Stimulated activated CD8-positive, alpha-beta memory T cell treated with anti-CD3 and anti-CD28 coated beads, Interleukin-4, amount 100 ng/mL, for 1 hour (primary cell): ENCODE measurements at places on chromosomes 16 and 17.

- no peak for DNase-seq
These were observed 8.1 kb downstream of the MRPL58 start for GRCh38 chr17:75020331-75021110.

GRCh38 chr16:56763291-56763916 lies 33.5 kb downstream of the NUP93 start:
- no peak for DNase-seq

DNA sequence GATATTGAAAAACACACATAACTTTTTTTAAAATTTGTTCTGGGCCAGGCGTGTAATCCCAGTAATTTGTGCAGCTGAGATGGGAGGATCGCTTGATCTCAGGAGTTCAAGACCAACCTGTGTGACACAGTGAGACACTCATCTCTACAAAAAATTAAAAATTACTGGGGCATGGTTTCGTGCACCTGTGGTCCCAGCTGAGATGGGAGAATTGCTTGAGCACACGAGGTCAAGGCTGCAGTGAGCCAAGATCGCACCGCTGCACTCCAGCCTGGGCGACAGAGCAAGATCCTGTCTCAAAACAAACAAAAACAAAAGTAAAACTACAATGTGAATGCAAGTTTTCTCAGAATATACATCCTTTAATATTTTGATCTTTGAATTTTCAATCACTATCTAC lies 15.1 kb downstream of the C16orf54 start:
- no peak for DNase-seq

- no peak for DNase-seq
These were observed 5.6 kb upstream of the TUBG2 start for GRCh38 chr17:42653179-42654124.

DNA sequence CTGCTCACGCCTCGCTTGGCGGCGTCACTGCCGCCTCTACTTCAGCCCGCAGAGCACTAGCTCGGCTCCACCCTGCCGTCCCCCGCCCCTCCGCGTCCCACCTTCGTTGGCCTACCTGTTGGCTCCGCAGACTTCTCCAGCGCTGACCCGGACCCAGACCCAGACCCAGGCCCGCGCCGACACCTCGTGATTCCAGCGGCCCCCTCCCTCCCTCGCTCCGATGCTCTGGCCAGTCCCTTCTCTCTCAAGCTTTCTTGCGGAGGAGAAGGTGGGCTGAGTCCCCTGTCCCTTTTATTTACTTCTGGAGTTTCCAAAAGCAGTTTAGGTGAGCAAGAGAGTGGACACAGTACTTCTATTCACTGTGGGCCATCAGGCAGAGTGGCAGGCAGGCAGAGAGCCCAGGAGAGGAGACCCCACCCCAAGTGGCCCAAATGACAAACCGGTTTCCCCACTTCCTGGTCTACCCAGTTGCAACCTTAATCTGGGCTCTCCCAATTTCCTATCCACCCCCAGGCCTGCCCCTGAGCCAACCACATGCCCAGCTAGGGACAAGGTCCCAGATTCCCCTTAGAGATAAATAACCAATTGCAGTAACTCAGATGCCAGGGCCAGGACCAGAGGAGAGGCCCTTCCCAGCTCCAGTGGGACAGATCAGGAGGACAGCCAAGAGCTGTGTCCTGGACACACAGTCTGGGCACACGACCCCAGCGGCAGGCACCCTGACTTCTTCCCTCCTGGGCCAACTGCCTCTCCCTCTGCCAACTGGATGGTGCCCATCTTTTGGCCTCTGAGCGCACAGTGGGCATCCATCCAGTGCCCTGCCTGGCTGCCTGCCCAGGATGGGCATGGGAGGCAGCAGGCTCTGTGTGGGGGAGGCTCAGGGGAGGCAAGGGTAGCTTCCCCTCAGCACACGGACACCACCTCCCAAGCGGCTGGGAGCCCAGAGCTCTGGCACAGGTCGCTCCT lies 1.2 kb upstream of the SRCIN1 start:
- no peak for DNase-seq

DNA sequence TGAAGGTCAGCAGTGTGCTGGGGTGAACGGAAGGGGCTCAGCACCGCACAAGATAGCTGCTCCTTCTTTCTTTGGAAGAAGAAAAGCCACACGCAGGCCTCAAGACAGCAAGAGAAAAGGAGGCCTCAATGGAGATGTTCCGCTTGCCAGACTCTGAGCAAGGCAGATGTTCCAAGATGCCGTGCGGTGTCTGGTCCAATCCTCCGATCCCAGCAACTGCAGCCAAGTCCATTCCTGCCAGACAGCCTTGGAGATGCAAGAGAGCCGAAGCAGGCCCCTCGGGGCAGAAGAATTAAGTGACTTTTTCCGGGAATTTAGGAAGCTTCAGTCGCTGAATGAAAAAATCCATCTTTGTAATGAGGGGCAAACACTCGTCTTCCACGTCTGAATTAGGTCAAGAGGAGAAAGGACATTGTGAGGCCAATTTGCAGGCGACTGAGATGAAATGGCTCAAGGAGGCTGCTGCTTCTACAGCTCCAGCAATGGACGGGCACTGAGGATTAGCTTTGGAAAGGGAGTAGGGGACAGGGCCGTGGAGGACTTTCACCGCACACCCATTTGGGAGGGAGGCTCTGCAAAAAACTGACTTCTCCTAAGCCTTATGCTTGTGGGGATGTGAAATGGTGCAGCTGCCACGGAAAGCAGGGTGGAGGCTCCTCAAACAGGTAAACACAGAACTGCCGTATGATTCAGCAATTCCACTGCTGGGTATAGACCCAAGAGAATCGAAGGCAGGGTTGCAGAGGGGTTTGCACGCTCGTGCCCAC lies 44.7 kb downstream of the RPH3AL start:
- no peak for DNase-seq

GRCh38 chr16:3890091-3890490 lies 9.6 kb upstream of the CREBBP start:
- DNase-seq = no peak

- no peak for DNase-seq
These were observed 40.4 kb downstream of the BAIAP2 start for GRCh38 chr17:81075307-81075706.

DNA sequence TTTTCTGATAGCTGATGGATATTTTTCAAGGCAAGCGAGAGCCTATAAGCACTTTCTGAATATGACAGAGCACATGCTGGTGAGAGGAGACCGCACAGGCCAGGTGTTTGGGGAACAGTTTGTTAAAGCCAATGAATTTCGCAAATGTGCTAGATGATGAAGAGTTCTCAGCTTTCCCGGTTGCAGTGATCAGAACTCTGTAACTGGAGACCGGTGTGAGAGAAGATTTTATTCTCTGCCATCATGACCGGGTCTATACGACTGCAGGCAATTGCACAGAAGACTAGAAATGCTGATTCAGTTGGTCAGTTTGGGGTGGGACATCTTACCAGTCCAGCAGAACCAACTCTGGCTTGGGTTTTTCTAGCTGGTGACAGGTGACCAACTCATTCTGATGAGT lies 25.4 kb downstream of the SMTNL2 start:
- no peak for DNase-seq

DNA sequence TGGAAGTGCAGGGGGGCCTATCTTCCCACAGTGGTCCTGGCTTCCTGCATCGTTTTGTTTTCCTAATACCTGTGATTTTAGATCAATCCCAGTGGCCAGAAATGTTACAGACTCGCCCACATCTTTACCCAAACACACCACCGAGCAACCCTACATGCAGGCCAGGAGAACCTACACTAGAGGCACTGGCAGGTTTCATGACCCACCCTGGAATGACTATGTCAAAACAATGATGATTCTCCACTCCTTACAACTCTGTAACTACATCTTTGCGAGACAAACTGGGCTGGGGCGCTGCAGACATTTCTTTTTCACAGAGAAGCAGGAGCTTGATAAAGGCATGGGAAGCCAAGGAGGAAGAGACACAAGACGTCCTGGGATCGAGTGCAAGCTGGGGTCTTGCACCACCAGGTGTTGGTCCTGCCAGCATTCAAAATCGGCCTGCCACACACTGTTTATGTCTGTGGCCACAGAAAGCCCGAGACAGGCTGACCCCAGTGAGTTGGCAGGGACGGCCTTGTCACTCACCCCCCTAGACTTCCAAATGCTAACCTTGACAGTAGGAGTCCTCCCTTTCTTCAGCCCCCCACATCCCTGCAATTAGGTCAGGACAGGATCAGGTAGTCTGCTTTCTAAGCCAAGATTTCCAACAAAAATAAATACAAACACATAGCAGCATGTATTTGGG lies 32.5 kb downstream of the UBE2O start:
- no peak for DNase-seq

DNA sequence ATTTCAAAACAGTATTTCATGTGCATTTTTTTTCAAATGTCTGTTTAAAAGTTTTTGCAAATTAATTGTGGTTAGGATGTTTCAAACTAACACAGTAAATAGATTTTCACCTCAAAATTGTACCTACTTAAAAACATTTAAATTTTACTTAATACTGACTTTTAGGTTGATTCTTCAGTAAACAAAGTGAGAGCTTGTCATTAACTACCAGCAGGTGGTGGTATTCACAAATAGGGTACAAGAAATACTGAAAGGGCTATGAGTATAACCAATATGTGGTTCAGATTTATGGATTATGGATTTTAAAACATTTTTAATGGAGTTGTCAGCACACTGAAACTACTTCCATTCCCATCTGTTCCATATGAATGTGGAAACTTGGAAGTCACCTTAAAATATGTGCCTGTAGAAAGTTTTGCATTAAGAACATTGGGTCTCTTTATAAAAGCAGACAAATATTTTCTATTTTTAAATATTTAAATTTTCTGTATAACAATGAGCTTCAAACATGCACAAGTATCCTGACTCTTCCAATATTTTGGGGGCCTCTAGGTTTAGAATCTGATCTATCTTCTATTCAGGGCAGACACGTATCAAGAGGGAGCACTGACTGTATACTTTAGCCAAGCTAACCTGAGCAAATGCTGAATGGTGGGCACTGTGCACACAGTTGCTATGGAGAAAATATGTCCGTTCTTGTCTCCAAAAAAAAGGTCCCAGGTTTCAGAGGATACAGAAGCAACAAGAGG lies 155.6 kb downstream of the SNX11 start:
- DNase-seq = no peak

DNA sequence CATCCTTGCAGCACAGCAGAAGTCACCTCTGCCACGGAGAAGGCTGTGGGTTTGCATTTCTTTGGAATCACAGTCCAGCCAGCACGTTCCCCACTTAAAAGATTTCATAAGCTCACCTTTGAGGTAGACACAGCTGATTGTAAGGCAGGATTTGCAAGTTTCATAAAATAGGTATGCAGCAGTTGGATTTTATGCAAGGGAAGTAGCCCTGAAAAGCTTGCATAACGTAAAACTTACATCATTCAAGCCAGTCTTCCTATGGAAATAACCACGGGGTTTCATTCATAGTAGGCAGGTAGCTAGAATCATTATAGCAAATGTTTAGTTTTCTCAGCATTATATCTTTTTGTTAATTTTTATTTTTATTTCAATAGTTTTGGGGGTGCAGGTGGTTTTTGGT lies 49.8 kb upstream of the ARHGAP44 start:
- DNase-seq = no peak

- no peak for DNase-seq
These were observed 52.0 kb upstream of the AMZ2 start for GRCh38 chr17:68195667-68196393.

DNA sequence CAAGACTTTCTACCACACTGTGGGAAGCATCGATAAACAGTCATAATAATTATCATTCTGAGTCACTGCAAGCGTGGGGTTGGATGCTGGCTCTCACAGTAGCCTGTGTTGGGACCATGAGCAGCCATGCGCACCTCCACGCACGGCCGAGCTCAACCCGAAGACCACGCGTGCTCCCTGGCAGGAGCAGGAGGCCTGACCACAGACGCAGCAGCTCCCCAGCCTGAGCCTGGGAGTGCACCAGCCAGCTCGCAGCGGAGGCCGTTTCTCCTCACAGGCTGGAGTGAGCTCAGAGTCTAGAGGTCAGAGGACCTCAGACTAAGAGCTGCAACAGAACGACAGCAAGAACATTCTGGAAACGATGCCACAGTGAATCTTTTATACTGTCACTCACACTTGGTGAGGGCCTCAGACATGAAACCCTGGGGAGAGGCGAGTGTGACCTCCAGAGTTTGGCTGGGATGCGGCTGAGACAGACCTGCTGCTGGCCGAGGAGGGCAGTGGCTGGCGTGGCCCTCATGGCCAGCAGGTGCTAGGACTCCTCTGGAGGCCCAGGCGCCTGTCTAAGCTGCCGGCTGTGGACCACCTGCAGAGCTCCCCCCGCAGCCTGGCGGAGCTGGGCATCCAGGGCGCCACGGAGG lies 6.0 kb downstream of the NDUFAF8 start:
- DNase-seq = no peak

DNA sequence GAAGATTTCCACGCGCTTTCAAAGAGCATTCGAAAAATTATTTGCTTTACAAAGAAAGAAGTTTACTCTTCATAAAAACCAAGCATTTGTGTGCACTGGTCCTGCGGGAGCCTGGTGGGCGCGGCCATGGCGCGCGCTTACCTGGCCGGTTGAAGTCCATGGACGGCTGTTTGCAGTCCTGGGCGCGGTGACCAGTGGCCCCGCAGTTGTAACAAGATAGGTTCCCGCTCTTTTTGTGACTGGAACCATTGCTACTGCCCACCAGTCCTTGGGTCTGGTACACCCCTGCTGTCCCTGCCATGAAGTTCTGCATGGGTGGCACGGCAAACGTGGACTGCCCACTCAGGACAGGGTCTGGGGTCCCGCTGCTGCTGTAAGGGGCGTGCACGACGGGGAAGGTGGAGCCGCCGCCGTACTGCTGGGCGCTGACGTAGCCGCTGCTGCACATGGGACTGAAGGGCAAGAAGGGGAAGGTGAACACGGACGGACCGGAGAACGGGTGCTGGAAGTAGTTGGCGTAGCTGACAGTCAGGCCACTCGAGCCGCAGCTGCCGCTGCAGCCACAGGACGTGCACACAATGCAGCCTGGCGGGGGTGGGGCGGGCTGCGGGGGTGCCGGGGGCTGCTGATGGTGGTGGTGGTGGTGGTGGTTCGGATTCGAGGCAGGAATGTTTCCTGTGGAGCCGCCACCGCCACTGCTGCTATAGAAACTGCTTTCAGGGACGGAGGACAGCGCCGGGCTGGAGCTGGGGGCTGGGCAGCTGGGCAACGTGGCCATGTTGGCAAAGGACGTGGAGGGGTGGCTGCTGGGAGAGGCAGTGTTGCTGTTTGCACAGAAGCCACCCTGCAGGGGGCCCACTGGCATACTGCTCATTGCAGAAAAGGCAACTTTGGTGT lies 19.5 kb downstream of the MAP1LC3B start:
- DNase-seq = no peak

- no peak for DNase-seq
These were observed 33.3 kb upstream of the RGS9 start for GRCh38 chr17:65103896-65104295.

DNA sequence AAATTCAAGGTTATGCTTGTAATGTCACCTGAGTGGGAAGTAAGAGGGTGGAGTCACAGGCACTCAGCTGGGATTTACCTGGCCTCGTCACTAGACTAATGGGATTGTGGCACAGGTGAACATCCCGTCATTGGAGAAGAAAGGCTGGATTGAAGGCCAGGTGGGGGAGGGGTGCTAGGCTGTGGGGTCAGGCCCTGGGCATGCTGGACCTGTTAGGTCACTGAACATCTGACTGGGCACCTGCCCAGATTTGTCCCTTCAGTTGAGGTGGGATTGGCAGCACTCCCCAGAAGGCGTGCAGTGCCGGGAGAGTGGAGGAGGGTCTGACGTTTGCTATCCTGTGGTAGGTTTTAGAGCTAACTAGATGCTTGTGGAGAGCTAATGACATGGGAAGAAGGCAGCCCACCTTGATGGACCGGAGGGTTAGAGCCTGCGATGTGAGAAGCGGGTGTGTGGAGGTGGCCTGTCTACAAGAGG lies 161.5 kb upstream of the ZNF267 start:
- DNase-seq = no peak

- DNase-seq = no peak
These were observed 61.6 kb downstream of the PITPNC1 start for GRCh38 chr17:67438667-67439066.
